ENCODE measurements at places on chromosomes 2 and 18.

DNA sequence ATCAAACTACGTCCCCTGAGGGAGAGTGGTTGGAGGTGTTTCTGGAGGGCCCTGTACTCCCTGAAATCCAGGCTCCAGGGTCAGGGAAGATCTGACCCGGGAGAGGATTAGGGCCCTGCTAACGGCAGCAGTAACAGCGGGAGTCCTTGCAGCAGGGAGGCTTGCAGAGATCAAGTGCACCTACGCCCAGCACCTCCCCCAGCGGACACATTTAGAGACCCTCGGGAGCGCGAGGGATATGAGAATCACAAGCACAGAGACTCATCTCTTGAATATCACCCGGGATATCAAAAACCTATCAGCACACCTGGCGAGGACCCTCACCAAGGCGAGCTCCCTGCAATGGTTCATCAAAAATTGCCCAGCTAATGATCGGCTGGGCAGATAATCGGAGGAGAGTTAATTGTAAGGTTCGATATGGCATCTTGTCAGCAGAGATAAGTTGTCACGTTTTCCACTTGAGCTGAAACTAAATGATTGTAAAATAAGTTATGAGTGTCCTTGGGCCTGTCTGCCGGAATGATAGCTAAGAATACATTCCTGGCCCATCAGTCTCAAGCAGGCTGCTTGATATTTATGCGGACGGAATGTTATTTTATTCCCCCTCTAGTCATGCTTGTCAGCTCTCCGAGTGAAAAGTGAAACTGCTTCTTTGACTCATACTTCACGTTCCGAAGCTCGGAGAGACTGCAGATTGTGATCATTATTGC, 209.8 kb downstream of the GBX2 start:
- no peak for DNase-seq

- DNase-seq = no peak
Observed at GRCh38 chr2:238640486-238640885, 207.4 kb upstream of the TWIST2 start.

DNA sequence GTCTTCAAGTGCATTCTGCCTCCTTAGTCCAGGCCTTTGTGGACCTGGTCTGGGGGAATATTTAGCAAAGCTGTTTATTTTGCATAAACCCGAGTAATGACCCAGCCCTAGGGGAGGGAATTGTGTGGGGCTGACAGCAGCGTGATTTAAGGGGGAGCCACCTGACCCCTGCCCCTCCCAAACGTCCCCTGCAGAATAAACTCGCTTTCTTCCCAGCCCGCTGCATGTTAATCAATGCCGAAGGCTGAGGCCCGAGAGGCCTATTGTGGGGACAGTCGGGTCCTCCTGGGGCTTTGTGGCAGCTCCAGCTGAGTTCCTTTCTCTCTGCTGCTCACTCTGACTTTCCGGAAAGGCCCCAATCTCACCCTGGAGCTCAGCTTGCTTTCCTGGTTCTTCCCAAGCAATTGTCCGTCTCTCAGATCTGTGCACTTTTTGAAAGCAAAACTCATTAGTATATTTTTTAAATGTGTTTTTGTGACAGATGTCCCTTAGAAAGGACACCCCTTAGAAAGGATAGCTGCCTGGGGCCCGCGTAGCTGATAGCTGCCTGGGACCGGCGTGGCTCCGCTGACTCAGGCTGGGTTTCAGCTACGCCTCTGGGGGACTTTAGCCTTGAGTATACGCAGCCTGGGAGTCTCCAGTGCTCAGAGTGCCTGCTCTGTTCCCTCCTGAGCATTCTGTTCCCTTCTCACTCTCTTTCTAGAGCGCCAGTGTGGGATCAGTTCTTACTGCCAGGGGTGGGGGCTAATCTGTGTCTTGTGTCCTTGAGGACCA, 158.3 kb downstream of the GLI2 start:
- no peak for DNase-seq

DNA sequence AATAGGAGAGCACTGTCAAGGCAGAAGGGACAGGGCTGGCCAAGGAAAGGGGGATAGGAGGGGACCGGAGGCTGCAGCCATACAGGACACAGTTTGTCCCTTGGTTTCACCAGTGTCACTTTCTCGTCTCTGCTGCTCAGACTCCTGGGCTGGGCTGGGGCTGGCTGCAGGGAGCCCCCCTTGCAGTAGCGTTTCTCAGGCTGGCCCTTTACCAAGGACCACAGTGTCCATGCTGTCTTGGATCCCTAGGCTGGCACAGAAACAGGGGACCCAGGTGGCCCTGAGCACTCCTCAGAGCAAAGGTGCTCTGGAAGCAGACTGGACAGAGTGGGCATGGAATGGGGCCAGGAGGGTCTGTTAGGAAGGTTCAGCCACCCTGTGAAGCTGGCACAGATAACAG, 34.8 kb downstream of the ATOH8 start:
- DNase-seq = no peak
